Dermis microvascular lymphatic vessel endothelial cell (primary cell): ENCODE measurements at places on chromosomes 7 and 10. TPM values are rescaled to one million over a fixed set of nuclear protein-coding genes. Genes with fewer than 3 reads are reported as not detected.

Gene PITRM1
- total RNA-seq, result 60.7 and 62.8 TPM in 2 replicates

Gene MSMB
- total RNA-seq, result not detected in 2 replicates

Gene FAM221A
- 4.3 and 5.6 TPM in 2 replicates for total RNA-seq

DNA sequence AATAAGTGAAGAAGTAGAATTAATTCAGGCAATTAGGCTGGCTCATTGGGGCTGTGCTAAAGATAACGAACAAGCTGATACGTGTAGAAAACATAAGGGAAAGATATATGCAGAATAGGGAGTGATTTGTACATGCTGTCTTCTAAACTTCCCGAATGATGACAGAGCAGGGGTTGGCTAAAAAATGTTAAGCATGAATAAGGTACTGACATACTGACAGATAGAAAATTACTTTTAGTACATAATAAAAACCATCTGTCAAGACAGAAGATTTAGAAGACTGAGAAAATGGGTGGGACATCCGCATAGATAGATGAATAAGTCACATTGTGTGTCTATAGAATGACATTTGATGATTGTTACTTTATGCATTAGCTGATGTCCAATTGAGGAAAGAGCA, 158.8 kb upstream of the ZNF804B start:
- no peak for DNase-seq

DNA sequence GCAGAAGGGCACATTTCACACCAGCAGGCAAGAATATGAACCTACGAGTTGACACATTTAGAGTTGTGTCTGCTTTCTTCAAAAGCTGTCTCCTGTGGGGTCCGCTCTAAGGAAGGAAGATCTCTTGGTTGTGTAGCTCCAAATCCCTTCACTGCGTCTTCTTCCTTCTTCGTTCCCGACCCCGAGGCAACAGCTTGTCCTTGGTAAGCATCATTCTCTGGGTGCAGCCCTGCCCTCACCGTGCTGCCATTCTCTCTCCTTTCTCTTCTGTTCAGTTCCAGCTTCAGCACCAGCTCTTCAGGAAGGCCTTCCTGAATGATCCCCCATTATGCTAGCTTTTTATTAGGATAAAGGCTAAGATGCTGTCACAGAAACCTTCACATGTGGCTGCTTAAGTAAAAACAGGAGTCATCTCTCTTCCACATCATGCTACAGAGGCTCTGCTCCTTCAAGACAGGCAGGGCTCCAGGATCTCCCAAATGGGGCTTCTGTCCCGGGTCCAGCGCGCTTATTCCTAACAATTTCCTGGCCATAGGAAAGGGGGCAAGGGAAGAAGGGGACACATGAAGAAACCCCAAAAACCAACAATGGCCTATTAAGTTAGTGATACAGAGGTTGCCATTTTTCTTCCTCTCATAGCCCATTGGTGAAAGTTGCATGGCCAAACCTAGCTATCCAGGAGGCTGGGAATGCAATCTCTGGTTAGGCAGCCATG, 52.2 kb upstream of the SHH start:
- no peak for DNase-seq

GRCh38 chr10:103552856-103553742, 59.6 kb downstream of the NEURL1 start:
- DNase-seq, result no peak

- DNase-seq, result no peak
These were observed 195.6 kb downstream of the ELFN1 start for GRCh38 chr7:1865571-1866255.

DNA sequence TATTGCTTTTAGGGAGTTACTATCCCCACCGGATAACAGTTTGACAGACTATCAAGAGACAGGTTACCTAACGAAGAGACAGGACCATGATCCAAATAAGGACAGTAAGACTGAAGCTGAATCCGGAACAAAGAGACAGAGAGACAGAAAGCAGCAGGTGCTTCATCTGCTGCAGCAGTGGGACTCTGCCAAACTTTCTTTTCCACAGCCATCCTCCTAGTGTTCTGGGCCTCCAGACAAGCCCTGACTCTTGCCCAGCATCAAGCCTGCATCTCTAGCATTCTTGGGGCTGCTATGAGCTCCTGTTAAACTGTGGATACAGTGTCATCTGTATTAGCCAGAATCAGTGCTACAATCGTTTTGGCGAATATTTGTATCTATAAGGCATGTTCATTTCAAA, 761.7 kb downstream of the GRID1 start:
- no peak for DNase-seq

DNA sequence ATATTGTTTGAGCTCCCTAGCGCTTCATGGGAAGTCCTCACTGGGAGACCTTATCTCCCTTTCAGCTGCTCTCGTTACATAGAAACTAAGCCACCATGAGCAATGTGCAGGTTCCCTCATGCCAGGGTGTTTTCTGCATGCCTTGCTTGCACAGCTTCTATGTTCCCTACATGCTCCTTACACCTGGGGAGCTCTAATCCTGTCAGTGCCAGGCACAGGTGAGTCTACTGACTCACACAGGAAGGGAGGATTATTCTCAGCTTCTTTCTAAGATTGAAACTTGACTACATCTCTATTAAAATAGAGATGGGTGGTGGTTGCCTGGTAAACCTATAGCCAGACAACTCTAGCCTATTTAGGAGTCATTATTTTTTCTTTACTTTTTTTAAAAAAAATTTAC, 375.7 kb upstream of the CDC14C start:
- no peak for DNase-seq

DNA sequence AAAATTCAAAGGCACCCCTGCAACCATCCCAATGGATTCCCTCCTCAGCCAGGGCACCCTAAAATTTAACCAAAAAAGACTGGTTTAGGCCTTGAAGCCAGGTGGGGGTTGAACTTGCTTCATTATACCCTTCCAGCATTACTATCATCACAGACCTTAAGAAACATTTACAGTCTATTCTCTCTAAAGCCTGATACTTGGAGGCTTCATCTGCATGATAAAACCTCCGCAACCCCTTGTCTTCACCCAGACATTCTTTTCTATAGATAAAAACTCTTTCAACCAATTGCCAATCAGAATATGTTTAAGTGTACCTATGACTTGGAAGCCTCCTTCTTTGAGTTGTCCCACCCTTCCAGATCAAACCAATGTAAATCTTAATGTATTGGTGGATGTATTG, 17.9 kb downstream of the AVL9 start:
- DNase-seq, result no peak

- DNase-seq, result no peak
These were observed 106.7 kb downstream of the LHPP start for GRCh38 chr10:124568339-124568738.

- no peak for DNase-seq
These were observed 262.0 kb upstream of the YAE1 start for GRCh38 chr7:39304178-39304577.

DNA sequence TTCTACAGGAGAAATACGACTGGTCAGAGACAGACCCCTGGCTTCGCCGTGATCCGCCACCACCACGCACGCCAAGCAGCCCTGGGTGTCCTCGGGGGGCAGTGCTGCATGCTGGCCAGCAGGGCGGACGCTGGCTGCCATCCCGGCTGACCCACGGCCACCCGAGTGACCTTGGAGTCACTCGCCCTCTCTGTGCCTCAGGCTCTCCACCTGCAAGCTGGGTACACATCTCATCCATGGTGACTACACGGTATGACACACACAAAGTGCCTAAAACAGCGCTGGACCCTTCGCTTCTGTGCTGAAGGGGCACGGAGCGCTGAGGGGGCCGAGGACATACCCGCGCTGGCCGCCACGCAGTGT, 62.0 kb upstream of the RNF32 start:
- no peak for DNase-seq
